ENCODE measurements at places on chromosomes 6 and 20.
A peak's percentile ranks its signal among the peaks of the same experiment; 100 is the strongest.

GRCh38 chr6:34967461-34967860 is 78.4 kb downstream of the ANKS1A start:
- no peak for DNase-seq

- no peak for DNase-seq
These were observed 474.0 kb downstream of the TFAP2B start for GRCh38 chr6:51292659-51293058.

GRCh38 chr6:56356426-56356825 is 109.0 kb upstream of the COL21A1 start:
- no peak for DNase-seq

GRCh38 chr20:46111028-46111835 is 6.9 kb upstream of the CD40 start:
- DNase-seq = peak; percentile 28

DNA sequence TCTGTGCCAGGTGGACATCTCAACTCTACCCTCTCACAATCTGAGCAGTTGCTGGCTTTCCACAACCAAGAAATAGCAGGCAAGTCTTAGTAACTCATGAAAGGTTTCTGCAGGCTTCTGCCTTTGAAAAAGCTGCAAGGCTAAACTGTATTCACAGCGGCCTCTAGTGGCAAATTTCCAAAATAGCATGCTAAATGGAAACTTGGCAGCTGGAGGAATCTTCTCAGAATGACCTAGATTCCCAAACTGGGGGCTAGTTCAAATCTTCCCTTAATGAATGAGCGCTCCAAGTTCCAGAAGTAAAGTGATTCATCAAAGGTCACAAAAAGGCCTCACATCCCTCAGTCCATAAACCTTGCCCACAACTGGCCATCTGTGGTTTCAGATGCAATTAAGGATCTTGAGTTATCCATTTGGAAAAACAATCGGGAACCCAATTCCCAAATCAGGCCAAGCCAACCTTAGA is 11.9 kb upstream of the CPNE5 start:
- peak; percentile 53 for DNase-seq

GRCh38 chr6:38973178-38974057 is 75.2 kb upstream of the GLP1R start:
- peak; percentile 56 for DNase-seq

GRCh38 chr20:37342231-37343177 is 3.4 kb upstream of the SRC start:
- DNase-seq = no peak

- DNase-seq = no peak
These were observed 6.9 kb upstream of the KIF16B start for GRCh38 chr20:16580147-16580546.

DNA sequence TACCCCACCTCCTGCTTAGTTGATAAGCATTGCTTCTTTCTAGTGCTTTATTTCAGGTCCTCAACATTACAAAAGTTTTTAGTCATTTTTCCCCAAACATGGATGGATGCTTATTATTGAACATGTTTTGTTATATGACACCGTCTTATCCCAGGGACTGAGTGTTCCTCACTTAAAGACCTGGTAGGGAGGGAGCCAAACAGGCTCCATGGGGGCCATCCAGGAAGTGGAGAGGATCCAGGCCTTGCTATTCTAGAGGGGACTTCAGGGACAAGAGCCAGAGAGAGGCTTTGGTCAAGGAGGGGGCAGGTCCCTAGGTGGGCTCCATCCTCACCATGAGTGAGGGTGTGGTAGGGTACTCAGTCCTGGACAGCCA is 7.4 kb downstream of the SLC32A1 start:
- no peak for DNase-seq

- DNase-seq = no peak
These were observed 43.9 kb downstream of the NCR2 start for GRCh38 chr6:41379306-41379705.

DNA sequence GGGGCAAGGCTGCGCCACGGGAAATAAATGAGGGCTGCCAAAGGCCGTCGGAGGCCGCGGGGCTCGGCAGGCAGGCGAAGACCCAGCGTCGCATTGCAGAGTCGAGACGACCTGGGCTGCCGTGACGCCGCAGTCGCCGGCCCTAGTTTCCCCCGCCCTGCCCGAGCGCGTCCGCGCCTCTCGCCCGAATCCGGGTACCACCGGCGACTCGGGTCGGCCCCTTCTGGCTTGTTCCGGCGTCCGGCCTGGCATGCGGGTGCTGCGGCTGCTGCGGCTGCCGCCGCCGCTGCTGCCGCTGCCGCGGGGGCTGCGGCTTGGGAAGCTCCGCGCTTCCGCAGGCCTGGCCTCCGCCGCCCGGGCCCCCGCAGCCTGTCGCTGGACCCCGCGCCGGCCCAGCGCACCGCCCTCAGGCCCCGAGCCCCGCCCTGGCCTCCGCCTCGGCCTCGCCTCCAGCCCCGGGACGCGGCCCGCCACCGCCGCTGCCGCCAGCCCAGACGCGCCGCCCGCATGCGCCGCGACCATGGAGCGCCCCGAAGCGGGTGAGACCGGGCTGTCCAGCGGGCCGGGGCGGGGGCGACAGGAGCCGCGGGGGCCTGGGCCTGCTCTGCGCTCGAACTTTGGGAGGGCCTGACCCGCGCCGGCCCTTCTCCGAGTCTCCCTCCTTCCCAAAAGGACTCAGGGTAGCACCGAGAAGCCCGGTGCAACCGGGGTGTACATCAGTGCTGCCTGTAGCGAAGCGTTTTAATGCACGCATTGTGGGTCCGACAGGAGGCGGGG is at the start of gene AKAP7:
TSS of gene AKAP7 (plus strand) at position 224 of the 777 bp plus-strand sequence. CDS start at position 521, 297 bp downstream.
- DNase-seq = peak; percentile 62

GRCh38 chr6:18053555-18054445 is 66.4 kb upstream of the KIF13A start:
- no peak for DNase-seq

DNA sequence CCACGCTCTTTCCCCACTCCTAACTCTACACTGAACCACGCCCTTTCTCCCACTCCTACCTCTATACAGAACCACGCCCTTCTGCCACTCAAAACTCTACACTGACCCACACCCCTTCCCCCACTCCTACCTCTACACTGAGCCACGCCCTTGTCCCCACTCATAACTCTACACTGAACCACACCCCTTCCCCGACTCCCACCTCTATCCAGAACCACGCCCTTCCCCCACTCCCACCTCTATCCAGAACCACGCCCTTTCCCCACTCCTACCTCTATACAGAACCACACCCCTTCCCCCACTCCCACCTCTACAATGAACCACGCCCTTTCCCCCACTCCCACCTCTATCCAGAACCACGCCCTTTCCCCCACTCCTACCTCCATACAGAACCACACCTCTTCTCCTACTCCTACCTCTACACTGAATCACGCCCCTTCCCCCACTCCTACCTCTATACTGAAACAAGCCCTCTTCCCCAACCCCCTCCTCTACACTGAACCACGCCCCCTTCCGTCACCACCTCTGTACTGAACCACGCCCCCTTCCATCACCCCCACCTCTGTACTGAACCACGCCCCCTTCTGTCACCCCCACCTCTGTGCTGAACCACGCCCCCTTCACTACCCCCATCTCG is 10.1 kb downstream of the PXMP4 start:
- no peak for DNase-seq

DNA sequence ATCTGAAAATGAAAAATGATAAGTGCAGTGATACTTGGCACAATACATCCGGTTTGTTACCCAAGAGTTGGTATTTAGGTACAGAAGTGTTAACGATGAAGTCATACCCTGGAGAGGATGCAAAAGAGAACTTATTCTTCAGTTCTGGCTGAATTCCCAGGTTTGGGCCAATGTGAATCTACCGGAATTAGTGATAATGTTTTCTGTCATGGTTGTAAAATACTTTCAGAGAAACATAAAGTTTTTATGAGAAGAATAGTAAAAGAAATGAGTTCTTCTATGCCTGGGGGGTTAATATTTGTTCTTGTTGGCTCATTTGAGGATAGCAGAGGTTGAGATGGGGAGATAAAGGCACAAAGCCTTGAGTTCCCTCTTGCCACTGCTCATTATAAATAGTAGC is 509.9 kb upstream of the POU3F2 start:
- no peak for DNase-seq

GRCh38 chr6:35064757-35065440 is 76.2 kb downstream of the TCP11 start:
- no peak for DNase-seq

- no peak for DNase-seq
These were observed 829.4 kb downstream of the EPHA7 start for GRCh38 chr6:92589996-92590395.

DNA sequence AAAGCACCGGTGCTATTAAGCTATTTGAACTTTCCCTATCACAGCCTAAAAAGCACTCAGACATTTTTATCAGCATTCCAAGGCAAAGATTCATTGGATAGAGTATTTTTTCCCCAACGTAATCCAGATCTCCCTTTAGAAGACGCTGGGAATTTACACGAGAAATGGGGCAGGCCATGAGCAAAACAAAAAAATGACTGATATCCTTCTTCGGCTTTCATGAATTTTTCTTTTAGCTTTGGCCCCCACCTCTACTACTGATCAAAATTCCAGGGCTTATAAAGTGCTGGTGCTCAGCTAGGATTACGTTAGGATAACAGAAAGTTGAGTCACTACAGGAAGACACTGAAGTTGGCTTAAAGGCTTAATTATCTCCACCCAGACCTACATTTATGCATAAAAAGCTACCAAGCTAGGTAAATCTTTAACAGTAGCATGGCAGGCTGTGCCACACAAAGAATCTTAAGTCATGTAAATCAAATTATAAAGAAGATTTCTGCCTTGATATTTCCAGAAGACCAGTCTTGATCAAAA is 418.5 kb upstream of the BTBD3 start:
- no peak for DNase-seq

DNA sequence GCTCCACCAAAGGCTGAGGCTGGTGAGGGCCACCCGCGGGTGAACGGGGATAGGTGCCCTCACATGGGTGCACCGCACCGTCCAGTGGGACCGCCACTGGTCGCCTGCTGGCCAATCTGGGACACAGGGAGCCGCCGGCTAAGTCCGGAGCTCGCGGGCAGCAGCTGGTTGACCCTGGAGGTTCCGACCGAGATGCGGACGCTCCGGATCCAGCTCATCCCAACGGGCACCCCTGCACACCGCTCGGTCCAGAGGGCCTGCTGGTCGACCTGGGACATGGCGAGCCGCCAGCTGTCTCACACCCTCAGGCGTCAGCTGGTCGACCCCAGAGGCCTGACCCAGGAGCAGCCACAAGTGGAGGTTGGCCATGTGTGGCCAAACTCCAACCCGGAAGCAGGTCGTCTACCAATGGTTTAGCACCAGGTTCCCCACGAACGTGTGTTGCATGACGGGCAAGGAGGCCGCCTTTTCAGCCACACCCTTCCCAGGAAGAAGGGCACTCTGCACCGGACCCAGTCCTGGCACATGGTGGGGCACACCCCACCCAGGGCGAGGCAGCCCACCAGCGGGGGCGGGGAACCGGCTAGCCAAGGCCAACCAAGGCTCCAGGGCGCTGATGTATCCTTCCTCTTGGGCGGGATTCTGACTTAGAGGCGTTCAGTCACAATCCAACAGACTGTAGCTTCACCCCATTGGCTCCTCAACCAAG is 746.0 kb upstream of the DEFB115 start:
- DNase-seq = no peak

GRCh38 chr6:128079021-128079420 is 178.2 kb upstream of the THEMIS start:
- no peak for DNase-seq

DNA sequence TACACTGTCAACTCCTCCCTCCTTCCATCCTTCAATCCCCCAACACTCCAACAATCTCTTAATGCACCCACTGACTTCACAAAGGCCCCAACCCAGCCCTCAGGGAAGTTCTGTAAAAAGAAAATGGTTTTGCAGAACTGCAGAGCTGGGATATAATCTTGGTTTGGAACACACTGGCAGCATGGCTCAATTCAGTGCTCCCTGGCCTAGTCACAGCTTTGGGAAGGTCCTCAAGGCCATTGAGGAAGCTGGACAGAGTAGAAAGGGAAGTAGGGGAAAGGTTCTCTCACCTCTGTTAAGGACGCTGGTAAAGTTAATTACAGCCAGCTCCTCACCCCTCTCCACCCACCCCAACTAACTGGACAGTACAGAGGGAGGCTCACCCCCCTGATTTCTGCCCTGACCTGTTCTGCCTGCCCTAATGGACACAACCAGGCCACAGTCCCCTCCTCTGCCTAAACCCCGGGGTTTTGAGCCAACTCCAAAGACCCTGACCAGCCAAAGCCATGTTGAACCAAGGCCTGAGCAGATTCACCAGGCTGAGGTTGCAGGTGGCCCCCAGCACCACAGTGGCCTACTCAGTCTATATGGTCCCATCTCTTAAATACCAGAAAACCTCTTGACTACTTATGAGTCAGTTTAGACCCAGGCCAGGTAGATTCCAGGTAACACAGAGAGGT is 49.2 kb downstream of the MAFB start:
- DNase-seq = no peak

DNA sequence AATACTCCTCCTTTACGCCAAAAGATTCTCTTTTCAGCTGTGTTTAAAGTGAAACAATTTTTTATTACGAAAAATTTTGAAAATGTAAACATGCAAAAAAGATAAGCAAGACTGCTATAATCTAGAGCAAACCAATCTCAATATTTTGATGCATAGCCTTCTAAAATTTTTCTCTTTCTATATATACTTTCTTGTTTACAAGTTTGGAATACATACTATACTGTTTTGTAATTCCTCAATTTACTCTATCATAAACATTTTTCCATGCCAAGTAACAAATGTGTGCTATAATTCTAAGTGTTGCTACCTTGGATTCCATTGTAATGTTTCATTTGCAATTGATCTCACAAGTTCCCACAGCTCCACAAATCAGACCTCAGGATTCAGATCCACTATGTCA is 43.1 kb upstream of the KIF16B start:
- DNase-seq = no peak

DNA sequence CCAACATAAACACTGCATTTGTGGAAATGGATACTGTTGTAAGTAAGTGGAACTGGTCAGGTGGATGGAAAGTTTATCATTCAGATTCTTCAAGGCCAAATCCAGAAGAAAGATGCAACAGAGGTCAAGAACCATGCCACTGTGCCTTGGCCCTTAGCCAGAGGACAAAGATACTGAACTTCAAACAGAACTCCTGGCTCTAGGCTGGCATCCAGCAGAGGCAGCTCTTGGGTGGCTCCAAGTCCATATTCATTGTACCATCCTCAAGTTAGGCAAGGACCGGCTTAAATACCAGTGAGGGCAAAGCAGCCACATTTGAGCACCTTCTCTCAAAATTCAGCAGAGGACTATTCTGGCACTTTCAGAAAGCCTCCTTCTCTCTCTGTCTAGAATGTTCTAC is 53.2 kb downstream of the DNAAF9 start:
- DNase-seq = no peak

GRCh38 chr20:36364506-36364905 is 58.4 kb downstream of the DLGAP4 start:
- no peak for DNase-seq

- no peak for DNase-seq
These were observed 229.5 kb upstream of the FOXQ1 start for GRCh38 chr6:1082285-1082935.

All from activated CD4-positive, alpha-beta T cell treated with anti-CD3 and anti-CD28 coated beads, Interleukin-2, amount 50 U/mL, for 16 hours (primary cell).